SW 1271 (cell line): ENCODE measurements at places on chromosomes 5 and 9.

GRCh38 chr9:35481347-35481975 lies 8.4 kb upstream of the RUSC2 start:
- peak; percentile 49 for DNase-seq

GRCh38 chr5:107215611-107216010 lies 455.1 kb downstream of the EFNA5 start:
- no peak for DNase-seq

DNA sequence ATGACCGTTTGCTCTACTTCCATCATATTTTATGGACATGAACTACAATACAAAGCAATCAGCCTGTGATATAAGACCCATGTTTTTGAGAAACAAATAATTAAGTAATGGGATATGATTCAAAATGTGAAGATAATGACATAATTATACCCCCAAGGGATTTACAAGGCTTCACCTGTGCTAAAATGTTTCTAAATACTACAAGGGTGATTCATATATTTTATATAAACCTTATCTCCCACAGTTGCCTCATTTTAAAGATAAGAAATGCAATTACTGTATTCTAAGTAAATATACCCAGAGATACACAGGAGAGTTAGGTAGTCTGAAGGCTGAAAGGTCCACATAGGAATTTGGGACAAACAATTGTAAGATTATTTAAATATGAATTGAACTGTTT lies 662.0 kb upstream of the CHD1 start:
- DNase-seq: no peak

- DNase-seq: no peak
Observed at GRCh38 chr5:87653242-87653641, 240.5 kb upstream of the CCNH start.

DNA sequence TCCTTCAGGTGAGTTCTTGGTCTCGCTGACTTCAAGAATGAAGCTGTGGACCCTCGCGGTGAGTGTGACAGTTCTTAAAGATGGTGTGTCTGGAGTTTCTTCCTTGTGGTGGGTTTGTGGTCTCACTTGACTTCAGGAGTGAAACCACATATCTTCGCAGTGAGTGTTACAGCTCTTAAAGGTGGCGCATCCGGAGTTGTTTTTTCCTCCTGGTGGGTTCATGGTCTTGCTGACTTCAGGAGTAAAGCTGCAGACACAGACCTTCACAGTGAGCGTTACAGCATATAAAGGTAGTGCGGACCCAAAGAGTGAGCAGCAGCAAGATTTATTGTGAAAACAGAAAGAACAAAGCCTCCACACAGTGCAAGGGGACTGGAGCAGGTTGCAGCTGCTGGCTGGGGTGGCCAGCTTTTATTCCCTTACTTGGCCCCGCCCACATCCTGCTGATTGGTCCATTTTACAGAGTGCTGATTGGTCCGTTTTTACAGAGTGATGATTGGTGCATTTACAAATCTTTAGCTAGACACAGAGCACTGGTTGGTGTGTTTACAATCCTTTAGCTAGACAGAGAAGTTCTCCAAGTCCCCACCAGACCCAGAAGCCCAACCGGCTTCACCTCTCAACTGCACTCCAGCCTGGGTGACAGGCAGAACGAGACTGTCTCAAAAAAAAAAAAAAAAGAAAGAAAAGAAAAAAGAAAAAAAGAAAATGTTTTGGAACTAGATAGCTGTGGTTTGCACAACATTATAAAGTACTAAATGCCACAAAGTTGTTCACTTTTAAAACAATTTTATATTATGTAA lies 9.1 kb upstream of the ERMP1 start:
- no peak for DNase-seq

DNA sequence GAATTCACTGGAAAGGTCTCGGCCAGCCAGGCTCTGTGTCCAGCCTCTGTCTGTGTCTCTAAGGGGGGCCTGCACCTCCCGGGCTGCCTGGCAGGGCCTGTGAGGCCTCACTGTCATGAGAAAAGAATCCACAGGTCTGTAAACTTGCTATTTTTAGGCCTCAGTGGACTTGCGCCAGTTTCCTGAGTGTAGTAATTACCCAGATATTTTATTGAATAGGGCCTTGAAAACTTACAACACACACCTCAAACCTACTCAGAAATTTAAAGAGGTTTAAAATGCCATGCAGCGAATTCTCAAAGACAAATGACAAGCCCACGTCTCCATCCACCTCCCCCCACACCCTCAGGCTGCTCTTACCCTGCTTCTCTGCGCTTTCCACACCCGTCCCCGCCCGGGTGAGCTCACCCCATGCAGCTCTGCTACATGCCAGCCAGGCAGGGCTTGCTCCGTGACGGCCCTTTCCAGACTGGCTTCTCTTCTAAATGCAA lies 8.8 kb upstream of the TENT4A start:
- DNase-seq: no peak

DNA sequence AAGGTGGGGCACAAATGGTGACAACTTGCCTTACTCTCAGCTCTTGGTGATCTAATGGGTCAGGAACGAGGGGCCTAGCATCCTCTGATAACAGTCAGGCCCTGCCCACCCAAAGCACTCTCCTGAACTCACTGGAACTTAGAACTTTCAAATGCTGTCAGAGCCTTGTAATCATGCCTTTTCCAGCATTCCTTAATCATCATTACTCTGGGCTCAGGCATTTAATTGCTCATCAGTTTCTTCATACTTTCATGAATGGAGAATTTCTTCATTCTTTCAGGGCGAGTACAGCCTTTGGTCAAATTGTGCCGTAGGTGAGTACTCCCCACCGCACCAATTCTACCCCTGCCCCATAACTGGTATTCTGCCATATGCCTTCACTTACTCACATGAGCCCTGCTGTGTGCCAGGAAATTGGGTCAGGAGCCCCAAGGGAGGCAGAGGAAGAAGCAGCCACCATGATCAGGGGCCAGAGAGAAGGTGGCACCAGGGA lies 30.2 kb upstream of the DUSP1 start:
- DNase-seq: peak; percentile 30

GRCh38 chr9:15531380-15531779 lies 20.6 kb upstream of the PSIP1 start:
- DNase-seq: no peak

- DNase-seq: no peak
Observed at GRCh38 chr5:159782197-159782994, 133.9 kb upstream of the ADRA1B start.

DNA sequence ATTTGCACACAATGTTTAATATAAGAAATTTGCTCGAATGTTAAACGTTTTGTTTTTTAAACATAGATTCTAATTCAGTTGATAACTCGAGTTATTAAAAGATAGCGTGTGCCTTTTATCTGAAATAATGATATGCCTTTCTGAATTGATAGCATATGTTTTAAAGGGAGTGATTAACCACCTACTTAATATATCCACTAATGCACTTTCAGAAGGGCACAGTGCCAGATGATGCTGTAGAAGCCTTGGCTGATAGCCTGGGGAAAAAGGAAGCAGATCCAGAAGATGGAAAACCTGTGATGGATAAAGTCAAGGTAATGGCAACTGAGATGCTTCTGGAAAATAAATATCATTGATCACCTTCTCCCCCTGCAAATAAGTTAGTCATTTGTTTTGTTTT lies 53.9 kb downstream of the ERAP1 start:
- DNase-seq: no peak

DNA sequence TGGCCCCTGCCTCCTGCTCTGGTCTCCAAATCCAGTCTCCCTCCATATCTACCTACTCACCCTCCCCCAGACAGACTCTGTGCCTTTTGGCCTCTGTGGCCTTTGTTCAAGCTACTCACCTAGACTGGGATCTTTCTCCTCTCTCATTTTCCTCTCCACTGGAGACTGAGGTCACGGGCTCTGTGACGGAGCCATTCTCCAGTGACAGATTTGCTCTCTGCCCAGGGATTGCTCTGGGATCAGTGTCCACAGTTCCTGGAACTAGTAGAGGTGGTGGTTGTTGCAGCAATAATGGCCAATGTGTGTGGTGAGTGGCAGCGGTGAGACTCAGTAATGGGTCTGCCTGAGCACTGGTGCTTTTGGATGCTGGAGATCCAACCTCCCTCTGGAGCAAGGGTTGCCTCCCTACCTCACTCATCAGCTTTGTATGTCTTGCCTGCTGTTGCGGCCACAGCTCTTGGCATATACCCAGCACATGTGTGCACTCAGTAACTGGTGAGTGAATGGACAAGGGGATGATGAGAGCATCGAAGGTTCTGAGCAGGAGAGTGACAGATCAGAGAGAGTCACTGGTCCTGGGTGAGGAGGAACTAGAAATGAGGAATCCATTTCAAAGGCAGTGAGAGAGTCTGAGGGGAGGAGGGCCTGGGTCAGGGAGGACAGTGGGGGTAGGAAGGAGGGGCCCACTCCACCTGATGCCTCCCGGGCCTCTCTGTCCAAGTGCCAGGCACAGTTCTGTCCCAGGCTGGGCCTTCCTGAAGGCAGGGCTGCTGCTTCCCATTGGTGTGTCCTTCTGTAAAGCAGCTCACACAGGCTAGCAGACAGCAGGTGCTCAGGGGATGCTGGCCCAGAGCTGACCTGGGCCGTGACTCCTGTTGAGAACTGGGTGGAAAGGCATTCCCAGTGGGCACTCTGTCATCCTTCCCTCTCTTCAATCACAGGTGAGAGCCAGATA lies 96.5 kb upstream of the PITX1 start:
- DNase-seq: no peak

DNA sequence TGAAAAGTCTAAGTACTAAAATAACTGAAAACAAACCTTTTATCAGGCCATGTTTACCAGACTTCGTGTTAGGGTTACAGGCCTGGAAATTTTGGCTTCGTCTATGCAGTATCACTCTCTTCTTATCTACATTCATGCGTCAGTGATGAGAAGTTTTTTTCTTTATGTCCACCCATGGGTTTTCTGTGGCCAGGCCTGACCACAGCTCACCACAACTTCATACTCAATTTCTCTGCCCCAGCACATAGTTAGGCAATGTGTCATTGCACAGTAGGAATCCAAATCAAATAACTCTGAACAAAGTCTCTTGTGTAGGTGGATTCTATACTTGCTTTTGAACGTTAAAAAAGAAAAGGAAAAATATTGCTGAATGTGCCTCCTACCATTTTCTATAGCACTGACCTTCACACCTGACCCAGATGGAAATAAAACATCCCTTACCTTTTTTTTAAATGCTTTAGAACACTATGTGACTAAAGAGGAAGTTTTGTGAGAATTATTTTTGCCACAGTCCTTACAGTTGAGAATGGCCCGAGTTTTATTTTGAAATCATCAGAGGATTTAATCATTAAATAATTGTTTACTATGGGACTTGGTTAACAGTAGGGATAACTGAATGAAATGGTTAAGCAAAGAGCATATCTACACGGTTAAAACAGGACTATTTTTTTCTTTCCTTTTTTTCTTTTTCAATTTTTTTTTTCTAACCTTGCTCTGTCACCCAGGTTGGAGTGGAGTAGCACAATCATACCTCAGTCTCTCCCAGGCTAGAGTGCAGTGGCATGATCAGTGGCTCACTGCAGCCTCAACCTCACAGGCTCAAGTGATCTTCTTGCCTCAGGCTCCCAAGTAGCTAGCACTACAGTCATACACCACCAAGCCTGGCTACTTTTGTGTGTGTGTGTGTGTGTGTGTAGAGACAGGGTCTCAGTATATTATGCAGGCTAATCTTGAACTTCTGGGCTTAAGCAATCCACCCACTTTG lies 1247.0 kb upstream of the ACO1 start:
- DNase-seq: peak; percentile 54

GRCh38 chr5:148035676-148036075 lies 28.1 kb upstream of the SPINK5 start:
- no peak for DNase-seq

GRCh38 chr5:4028384-4028783 lies 432.8 kb downstream of the IRX1 start:
- no peak for DNase-seq

- peak; percentile 8 for DNase-seq
Observed at GRCh38 chr5:123344816-123345426, 78.3 kb downstream of the CEP120 start.

GRCh38 chr9:127959841-127960409 lies 20.9 kb downstream of the EEIG1 start:
- DNase-seq: no peak

GRCh38 chr5:123561230-123561629 lies 49.3 kb downstream of the CSNK1G3 start:
- no peak for DNase-seq

GRCh38 chr5:163489055-163489744 lies 16.2 kb upstream of the MAT2B start:
- peak; percentile 35 for DNase-seq

- DNase-seq: no peak
Observed at GRCh38 chr9:77133011-77133410, 44.3 kb upstream of the VPS13A start.

GRCh38 chr5:154258531-154259217 lies 68.1 kb downstream of the GALNT10 start:
- no peak for DNase-seq

- no peak for DNase-seq
Observed at GRCh38 chr9:22446589-22446949, at the start of gene DMRTA1. TSS of gene DMRTA1 (plus strand) at chr9:22446824. CDS start at chr9:22447066, 242 bp downstream.

DNA sequence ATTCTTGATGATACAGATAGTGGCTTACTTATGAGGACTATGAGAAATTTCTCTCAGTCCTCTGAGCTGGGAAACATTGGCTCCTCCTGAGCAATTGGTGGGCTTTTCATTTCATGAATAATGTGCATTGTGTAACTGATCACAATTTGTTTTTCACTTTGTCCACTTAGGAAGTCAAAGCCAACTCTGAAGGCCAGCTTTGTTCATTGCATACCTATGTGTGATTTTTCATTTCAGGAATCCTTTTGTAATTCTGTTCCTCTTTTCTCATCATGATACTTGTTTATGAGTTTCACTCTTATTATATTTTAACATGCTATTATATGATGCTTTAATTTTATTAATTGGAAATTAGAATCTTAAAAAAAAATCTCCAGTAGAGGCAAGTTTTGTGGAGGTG lies 483.0 kb downstream of the EBF1 start:
- DNase-seq: no peak

GRCh38 chr5:38576442-38576841 lies 20.0 kb upstream of the LIFR start:
- no peak for DNase-seq

GRCh38 chr5:139670369-139671095 lies 22.4 kb downstream of the CXXC5 start:
- DNase-seq: no peak

DNA sequence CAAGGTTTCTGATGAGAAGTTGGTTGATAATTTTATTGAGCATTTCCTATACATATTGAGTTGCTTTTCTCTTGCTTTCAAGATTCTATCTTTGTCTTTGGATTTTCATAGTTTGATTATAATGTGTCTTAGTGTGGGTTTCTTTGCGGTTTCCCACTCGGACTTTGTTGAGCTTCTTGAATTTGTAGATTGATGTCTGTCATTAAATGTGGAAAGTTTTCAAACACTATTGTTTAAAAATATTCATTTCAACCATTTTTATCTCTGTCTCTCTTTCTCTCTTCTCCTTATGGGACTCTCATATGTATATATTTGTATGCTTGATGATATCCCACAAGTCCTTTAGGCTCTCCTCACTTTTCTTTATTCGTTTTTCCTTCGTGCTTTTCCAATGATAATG lies 18.5 kb upstream of the PCDHA1 start:
- DNase-seq: no peak
